K562 (cell line): ENCODE measurements at places on chromosomes 1 and 21. TPM values are rescaled to one million over a fixed set of nuclear protein-coding genes. Genes with fewer than 3 reads are reported as not detected.

The SDHC gene
- total RNA-seq = 161 and 178 TPM in 2 replicates

The KAZN gene
- 20.9 and 21.6 TPM in 2 replicates for total RNA-seq

The EYA3 gene
- total RNA-seq = 45.6 and 51.3 TPM in 2 replicates

The CRP gene
- total RNA-seq = 0.69 and 0.98 TPM in 2 replicates

The KRTAP24-1 gene
- total RNA-seq = not detected in 2 replicates

The SELL gene
- total RNA-seq = 0.51 and 1.1 TPM in 2 replicates

The KRTAP11-1 gene
- total RNA-seq = not detected in 2 replicates

The VAV3 gene
- not detected in 2 replicates for total RNA-seq

The GJA8 gene
- total RNA-seq = not detected in 2 replicates

The S100A10 gene
- 1.6 and 3.2 TPM in 2 replicates for total RNA-seq

The EPHB2 gene
- not detected in 2 replicates for total RNA-seq

The MCOLN3 gene
- total RNA-seq = not detected in 2 replicates

The AMY1B gene
- total RNA-seq = not detected in 2 replicates

The RHD gene
- total RNA-seq = 17.5 and 17.8 TPM in 2 replicates

The CLDN19 gene
- total RNA-seq = not detected in 2 replicates

The GJA5 gene
- total RNA-seq = 0.07 TPM in 1 of 2 replicates, not detected in the other

The SHISA4 gene
- 0.40 and 0.84 TPM in 2 replicates for total RNA-seq

The CHI3L2 gene
- 0.27 TPM in 1 of 2 replicates, not detected in the other for total RNA-seq

The KCNE2 gene
- total RNA-seq = not detected in 2 replicates

The RAB7B gene
- not detected in 2 replicates for total RNA-seq

The ZNF648 gene
- total RNA-seq = 0.22 and 0.27 TPM in 2 replicates

The PTPN22 gene
- 1.0 and 1.3 TPM in 2 replicates for total RNA-seq

The GALNT2 gene
- total RNA-seq = 98.2 and 106 TPM in 2 replicates

The IGSF3 gene
- total RNA-seq = 14.4 and 15.0 TPM in 2 replicates

The SPATA21 gene
- 0.13 TPM in 1 of 2 replicates, not detected in the other for total RNA-seq

The TP73 gene
- total RNA-seq = 1.3 and 1.6 TPM in 2 replicates

The LCE1D gene
- not detected in 2 replicates for total RNA-seq

The RGS1 gene
- 0.42 TPM in 1 of 2 replicates, not detected in the other for total RNA-seq

The PLA2G2A gene
- 0.18 TPM in 1 of 2 replicates, not detected in the other for total RNA-seq

The KIF14 gene
- total RNA-seq = 25.0 and 26.8 TPM in 2 replicates

The SHE gene
- total RNA-seq = not detected in 2 replicates

The FABP3 gene
- not detected in 2 replicates for total RNA-seq

The ATP6V1G3 gene
- total RNA-seq = not detected in 2 replicates

The CSF3R gene
- total RNA-seq = 0.25 and 0.71 TPM in 2 replicates

The ZNF281 gene
- 21.0 and 22.7 TPM in 2 replicates for total RNA-seq

The TIE1 gene
- total RNA-seq = 0.20 and 0.31 TPM in 2 replicates

The PIGK gene
- 22.3 and 28.3 TPM in 2 replicates for total RNA-seq

The PROX1 gene
- total RNA-seq = 0.09 and 0.22 TPM in 2 replicates

The AADACL4 gene
- total RNA-seq = not detected in 2 replicates

The SLAMF9 gene
- not detected in 2 replicates for total RNA-seq

The CACHD1 gene
- 0.04 and 0.07 TPM in 2 replicates for total RNA-seq

The PRKCZ gene
- 3.1 and 3.5 TPM in 2 replicates for total RNA-seq

The ELF3 gene
- total RNA-seq = 0.63 and 1.2 TPM in 2 replicates

The PFDN2 gene
- 142 and 144 TPM in 2 replicates for total RNA-seq

The CALML6 gene
- total RNA-seq = not detected in 2 replicates

The TCHHL1 gene
- not detected in 2 replicates for total RNA-seq

The LRRC38 gene
- not detected in 2 replicates for total RNA-seq

The SERPINC1 gene
- 0.62 and 1.1 TPM in 2 replicates for total RNA-seq

The LCE1F gene
- not detected in 2 replicates for total RNA-seq

The ARHGEF2 gene
- total RNA-seq = 147 and 162 TPM in 2 replicates

The TMEM269 gene
- 0.27 and 0.34 TPM in 2 replicates for total RNA-seq

The PIGV gene
- 11.2 and 14.7 TPM in 2 replicates for total RNA-seq

The TNFRSF9 gene
- total RNA-seq = 0.09 and 0.16 TPM in 2 replicates

The SESN2 gene
- total RNA-seq = 61.1 and 71.3 TPM in 2 replicates

The DPM3 gene
- total RNA-seq = 92.1 and 94.2 TPM in 2 replicates

The SPRR2D gene
- 2.7 and 3.9 TPM in 2 replicates for total RNA-seq

The PRAMEF2 gene
- not detected in 2 replicates for total RNA-seq

The TAS1R1 gene
- not detected in 2 replicates for total RNA-seq
